AG04449 (cell line): ENCODE measurements at places on chromosomes 2 and 18.

DNA sequence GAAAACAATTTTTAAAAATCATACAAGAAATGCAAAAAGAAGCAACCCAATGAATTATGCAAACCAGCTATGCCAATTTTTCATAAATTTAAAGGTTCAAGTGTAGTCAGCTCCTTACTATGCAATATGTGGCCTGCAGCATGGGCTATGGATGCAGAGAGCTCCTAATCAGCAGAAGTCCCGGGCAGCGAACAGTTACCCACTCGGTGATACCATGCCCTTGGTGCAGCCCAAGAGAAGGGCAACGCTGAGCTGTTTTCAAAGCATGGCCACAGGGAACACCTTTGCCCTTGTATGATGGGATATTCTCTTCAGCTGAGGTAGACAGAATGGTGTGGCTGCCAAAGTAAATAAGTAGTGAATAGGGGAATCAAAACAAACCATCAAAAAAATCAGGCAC is 17.3 kb upstream of the ARL5A start:
- DNase-seq, result no peak

DNA sequence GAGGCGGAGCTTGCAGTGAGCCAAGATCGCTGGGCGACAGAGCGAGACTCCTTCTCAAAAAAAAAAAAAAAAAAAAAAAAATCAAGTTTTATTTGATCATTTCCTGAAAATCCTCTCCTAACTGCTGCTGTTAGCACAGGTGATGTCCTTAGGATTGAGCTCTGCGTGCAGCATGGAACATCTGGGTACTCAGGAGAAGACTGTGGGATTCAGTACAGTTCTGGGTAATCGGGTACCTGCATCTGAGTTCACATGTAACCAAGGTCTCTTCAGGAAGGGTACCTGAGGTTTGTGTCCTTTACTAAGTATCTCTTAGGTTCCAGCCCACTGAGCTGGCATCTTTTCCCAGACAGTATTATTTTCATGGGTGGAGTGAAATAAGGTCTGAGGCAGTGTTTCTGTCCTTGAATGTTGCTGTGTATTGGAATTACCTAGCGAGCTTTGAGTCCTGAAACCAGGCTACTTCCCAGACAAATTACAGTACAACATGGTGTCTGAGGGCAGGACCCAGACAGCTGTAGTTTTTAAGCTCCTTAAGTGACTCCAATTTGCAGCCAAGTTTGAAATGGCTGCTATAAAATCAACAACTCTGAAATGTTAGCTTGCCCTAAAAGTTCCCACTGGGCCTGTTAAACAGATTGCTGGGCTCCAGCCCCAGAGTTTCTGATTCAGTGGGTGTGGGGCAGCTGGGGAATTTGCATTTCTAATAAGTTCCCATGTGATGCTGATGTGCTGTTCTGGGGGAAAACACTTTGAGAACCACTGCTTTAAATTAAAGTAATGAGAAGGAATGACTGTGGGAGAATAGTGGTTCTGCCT is 120.5 kb downstream of the PMAIP1 start:
- DNase-seq, result no peak

- no peak for DNase-seq
Observed at GRCh38 chr2:64854773-64855237, 134.4 kb upstream of the SLC1A4 start.

- DNase-seq, result no peak
Observed at GRCh38 chr2:236237468-236238190, 26.6 kb downstream of the ASB18 start.

- no peak for DNase-seq
Observed at GRCh38 chr2:184272056-184272455, 326.3 kb upstream of the ZNF804A start.

DNA sequence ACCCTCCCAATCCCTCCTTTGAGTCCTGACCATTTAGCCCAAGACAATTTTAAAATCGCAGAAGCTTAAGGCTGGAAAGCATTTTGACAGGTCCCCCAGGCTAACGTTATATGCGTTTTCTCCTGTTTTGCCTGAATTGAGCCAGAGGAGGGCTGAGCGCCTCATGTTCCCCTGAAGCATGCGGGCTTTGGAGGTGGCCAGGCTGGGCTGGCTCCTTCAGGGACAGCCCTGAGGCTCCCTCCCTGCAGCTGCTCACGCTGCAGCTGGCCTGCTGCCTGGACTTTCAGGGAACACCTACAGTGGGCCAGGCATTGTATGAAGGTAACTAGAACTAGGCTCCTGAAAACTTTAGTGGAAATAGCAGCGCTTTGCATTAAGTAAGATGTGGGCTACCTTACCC is 179.2 kb downstream of the ACKR3 start:
- no peak for DNase-seq

DNA sequence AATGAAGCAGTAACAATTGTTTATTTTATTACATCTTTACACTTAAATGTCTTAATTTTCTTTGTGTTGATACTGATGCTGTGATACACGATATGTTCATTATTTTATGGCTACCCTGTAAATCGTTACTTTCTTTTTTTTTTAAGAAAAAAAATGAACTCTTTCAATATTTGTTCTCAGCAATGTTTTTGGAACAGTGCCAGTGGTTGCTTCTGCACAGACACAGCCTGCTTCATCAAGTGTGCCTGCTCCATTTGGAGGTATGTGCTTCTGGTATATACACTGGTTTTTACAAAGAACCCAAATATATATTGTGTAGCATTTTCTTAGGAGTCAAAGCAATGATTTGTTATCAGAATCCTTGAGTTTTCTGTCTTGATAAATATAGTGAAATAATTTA is 62.2 kb upstream of the SCYGR2 start:
- DNase-seq, result no peak

- no peak for DNase-seq
Observed at GRCh38 chr2:241035818-241036396, 37.5 kb downstream of the SNED1 start.
